Activated CD4-positive, alpha-beta T cell treated with anti-CD3 and anti-CD28 coated beads, Interleukin-2, Interleukin-6, amounts not matched to agents 100 ng/mL and 50 ng/mL, durations not matched to agents 16 hours and 8 hours (primary cell): ENCODE measurements at places on chromosomes 1 and 21.

DNA sequence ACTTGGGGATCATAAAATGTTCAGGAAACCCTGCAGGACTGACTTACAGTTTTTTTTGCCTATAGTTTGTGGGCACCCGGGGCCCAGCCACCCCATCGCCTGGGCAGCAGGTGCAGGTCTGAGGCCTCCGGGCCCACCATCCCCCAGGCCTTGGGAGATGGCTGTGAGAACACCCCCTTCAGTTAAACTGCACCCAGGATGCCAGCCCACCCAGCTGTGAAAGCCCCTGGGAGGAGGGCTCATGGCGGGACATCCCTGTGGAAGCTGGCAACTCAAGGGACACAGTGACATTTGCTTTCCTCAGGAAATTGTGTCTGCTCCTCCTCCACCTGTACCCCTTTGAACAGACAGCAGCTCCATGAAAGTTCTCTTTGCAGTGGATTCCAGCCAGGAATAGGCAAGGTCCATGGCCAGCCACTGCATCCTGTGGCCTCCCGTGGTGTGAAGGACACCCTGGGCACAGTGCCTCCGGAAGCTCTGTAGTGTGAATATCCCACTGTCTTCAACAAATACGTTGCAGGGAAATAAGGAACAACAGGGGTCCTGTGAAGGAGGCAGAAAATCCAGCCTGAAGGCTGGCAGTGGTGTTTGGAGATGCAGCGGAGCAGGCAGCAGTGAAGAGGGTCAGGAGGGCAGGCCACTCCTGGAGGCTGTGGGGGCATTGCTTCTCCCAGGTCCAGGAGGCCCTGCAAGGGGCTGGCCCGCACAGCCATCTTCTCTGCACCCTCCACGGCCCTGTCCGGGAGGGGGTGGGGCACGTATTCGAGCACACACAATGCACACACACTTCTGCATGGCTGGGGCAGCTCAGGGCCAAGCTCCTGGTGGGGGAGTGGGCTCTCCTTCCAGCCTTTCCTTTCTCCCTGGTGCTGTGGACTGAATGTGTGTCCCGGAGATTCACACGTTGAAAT is 2.1 kb upstream of the OBSCN start:
- no peak for DNase-seq

- no peak for DNase-seq
Measured at GRCh38 chr1:202072211-202072765, 50.4 kb upstream of the GPR37L1 start.

- DNase-seq: no peak
Measured at GRCh38 chr1:180182643-180183311, 28.1 kb downstream of the QSOX1 start.

DNA sequence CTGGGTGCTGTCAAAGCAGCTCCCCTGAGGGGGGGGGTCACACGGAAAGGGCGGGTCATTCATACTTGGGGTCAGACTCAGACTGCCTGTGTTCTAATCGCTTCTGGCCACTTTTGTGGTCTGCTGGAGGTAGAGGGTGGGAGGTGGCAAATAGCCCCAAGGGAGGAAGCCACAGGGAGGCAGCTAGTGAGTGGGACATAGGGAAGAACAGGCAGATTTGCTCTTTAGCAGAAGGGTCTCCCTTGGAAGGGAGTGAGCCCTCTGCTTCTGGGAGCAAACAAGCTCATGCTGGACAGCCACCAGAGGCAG is 24.5 kb downstream of the ACOT11 start:
- no peak for DNase-seq

GRCh38 chr1:216665406-216665805 is 57.8 kb downstream of the ESRRG start:
- no peak for DNase-seq

DNA sequence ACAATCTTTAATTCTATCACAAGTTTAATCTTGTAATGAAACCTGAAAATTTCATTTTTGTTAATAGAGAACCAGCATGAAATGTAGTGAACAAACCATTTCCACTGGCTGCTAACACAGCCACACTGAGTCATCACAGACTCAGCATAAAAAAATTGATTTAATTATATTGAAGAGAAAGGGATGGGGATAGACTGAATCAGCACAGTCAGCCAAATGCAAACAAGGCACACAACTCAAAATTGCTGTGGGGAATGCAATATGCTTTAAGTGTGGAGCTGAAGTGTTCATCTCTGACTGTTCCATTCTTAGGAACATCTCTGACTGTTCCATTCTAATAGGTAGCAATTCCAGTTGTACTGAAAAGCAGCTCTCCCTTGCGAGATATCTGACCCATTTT is 299.8 kb downstream of the MRPL39 start:
- no peak for DNase-seq

DNA sequence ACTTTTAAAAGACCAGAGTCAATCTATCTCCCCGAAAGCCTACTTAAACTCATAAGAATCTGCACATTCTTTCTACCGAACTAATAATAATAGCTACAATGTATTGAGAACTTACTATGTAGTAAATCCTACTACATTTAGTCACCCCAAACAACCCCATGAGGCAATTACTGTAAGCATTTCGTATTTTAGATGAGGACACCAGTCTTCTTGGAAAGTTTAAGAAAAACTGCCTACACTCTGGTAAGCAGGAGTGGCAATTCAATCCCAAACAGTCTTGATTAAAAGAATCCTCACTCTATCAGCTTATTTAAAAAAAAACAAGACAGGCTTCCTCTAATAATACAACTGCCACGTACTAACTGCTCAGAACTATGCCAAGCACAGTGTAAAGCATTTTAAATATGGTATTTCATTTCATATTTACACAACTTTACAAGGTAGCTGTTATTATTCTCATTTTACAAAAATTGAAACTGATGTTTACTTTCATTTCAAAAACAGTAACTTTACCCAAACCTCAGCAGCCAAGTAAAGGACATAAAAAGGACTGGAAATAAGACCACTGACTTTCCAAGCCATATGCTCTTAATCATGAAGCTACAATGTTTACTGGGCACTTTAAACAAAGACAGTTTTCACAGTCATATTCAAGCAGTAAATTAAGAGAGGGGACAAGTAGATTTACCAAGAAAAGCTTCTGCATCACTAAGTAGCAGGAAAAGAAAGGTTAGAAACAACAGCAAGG is 13.9 kb downstream of the ARID4B start:
- DNase-seq: no peak

GRCh38 chr1:104156738-104157137 is 407.0 kb downstream of the AMY1C start:
- no peak for DNase-seq

DNA sequence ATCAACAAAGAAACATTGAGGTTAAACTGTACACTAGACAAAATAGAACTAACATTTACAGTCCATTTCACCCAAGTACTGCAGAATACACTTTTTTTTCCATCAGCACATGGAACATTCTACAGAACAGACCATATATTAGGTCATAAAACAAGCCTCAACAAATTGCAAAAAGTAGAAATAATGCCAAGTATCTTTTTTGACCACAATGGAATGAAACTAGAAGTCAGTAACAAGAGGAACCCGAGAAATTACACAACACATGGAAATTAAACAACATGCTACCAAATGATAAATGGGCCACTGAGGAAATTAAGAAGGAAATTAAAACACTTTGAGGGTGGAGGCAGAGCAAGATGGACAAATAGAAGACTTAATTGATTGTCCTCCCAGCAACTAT is 8.4 kb upstream of the C1orf185 start:
- no peak for DNase-seq

GRCh38 chr1:3836421-3836820 is 20.6 kb downstream of the CEP104 start:
- DNase-seq: no peak
